Keratinocyte (primary cell): ENCODE measurements at places on chromosomes 7 and 10.

DNA sequence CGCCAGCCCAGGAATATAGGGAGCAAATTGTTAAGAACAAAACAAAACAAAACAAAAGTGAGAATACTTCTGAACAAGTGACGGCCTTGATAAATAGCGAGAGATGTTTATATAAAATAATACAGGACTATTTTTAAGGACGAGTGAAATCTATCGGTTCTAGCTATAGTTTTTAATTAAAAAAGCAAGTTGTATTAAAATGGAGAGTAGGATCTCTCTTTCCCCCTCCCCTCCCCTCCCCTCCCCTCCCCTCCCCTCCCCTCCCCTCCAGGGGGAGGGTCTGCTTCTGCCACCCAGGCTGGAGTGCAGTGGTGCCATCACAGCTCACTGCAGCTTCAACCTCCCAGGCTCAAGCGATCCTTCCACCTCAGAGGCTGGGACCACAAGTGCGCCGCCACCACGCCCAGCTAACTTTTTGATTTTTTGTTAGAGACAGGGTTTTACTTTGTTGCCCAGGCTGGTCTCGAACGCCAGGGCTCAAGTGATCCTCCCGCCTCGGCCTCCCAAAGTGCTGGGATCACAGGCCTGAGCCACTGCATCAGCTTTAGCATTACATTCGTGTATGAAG is 440 bp upstream of the TCAF1 start:
- no peak for DNase-seq

- peak; percentile 13 for DNase-seq
Measured at GRCh38 chr10:15325243-15325943, 45.7 kb downstream of the FAM171A1 start.

DNA sequence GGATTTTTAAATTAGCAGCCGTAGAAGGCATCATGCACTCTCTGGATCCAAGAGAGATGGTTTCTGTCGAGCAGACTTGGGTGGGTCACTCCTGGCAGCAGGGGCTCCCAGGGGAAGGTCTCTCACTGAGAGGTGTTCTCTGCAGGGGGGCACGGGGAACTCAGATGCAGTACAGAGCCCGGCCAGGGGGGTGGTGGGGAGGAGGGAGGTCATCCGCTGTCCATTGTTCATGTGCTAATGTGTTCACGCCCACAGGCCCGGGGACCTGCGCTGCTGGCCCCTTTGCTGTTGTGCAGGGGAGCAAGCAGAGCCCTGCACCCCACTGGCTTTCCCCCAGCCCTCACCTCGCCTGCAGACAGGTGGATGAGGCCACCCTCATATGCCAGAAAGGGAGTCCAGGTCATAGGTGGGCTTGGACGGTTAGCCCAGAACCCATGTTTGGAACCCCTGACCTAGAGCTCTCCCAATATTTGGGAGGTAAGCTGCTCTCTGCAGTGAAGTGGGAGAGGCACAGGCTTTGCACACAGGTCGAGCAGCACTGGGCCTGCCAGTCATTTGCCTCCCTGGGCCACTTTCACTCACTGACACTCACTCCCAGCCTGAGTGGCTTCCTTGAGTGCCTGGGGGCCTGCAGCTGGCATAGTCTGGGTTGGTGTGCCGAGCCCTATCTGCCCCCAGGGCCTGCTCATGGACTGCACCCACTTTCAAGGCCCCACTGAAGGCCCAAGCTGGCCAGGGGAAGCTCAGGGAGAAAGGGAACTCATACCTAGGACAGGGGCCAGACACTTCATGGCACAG is 12.6 kb upstream of the TBRG4 start:
- DNase-seq, result no peak

GRCh38 chr7:45292481-45292880 is 134.9 kb downstream of the RAMP3 start:
- no peak for DNase-seq

GRCh38 chr7:95482424-95482823 is 3.3 kb upstream of the ASB4 start:
- no peak for DNase-seq

DNA sequence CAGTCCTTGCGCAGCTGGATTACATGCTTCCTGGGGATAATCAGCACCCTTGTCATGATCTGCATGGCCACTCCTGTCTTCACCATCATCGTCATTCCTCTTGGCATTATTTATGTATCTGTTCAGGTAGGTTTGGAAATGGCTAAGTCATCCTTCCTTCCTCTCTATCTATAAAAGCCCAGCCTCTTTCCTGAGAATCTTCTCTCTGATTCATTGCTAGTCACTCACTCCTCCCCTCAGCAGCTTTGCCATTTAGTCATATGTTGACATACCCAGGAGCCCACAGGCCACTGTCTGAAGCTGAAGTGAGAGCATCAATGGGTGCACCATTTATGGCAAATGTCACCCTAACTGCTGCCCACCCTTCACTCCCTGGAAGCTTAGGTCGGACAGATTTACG is 52.0 kb downstream of the ABCC2 start:
- DNase-seq, result peak; percentile 46

- DNase-seq, result no peak
Measured at GRCh38 chr10:73867871-73868631, 6.3 kb downstream of the CAMK2G start.

DNA sequence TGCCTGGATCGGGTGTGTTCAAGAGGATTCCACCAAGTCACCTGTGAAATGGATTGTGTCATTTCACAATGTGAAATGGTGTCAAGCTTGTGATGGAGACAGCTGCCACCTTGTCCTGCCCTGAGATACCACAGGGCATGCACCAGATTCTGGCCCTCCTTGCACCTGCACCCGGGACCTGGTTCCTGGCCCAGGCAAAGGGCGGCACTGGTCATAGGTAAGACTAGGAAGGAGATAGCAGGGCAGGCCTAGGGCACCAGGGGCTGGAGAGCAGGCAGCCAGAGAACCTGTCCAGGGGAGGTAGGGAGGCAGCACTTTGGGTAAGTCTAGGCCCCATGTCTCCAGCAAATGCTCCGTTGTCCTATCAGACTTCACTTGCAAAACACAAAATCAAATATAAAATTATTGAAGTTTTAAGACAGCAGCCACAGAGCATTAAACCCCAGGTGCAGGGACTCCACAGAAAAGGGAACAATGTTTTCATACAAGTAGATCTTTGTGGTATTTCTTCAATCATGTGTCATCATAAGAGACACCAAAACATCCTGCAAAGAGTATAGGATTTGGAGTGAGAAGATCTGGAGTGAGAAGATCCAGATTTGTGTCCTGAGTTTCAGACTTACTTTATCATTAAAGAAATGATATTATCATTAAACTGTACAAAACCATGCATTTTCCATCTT is 22.7 kb upstream of the ZNF800 start:
- DNase-seq, result no peak
